Kidney glomerular epithelial cell (primary cell): ENCODE measurements at places on chromosomes 16 and 17.

DNA sequence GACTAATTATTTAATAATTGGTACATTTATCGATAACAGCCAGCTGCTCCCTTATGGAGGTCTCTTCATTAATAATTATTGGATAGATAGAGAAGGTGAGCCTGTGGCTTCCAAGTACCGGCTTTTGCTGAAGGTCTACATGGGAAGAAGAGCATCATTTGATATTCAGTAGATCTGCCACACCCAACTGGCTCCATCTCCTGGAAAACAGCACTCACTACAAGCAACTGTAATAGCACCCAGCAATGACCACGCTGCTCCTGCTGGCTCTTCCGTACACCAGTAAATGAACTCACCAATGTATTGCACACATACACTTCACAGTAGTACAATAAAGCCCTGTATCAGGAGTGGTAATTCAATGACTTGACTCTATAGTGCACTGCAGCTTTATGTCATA, 19.5 kb downstream of the MARVELD3 start:
- DNase-seq = peak; percentile 4

DNA sequence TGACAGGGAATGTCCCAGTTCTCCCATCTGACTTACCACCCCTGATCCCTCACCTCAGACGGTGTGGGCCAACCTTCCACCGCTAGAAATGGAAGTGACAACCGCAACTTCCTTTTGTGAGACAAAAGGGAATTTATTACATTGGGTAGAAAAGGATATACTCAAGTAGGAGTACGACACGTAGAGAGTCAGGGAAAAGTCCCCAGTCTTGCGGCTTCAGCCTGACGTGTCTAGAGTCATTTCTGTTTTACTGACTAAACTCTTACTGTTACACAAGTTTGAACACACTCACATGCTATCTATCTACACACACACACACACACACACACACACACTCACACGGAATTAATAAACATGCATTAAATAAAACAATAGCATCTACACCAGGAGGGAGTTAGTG, 178.9 kb downstream of the COPRS start:
- DNase-seq = no peak

DNA sequence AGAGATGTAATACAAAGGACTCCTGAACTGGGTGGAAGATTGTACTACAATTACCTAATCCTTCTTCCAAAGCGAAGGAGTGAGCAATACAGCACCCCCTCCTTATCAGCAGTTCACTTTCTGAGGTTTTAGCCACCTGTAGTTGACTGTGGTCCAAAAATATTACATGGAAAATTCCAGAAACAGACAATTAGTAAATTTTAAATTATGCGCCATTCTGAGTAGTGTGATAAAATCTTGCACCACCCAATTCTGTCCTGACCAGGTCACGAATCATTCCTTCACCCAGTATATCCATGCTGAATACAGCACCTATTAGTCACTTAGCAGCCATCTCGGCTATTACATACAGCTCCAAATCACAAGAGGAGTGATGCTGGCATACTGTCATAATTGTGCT, 23.2 kb downstream of the VPS53 start:
- peak; percentile 71 for DNase-seq

GRCh38 chr16:1942047-1942809, 771 bp downstream of the MSRB1 start:
- no peak for DNase-seq

- DNase-seq = peak; percentile 96
These were observed 80.0 kb upstream of the HNF1B start for GRCh38 chr17:37824534-37825485.

DNA sequence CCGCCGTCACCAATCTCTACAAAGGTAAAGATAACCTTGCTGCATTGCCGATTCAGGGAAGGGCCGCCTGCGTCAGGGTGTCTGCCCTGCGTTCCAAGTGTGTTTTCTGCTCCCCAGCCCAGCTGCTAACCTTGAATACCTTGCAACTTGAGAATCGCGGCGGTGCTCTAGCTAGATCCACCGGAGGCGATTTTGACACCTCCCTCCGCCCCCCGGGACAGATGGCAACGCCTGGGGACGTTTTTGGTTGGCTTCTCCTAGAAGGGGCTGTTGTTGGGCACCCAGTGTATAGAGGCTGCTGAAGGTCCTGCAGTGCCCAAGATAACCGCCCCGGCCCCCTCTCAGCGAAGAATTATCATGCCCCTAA, 1.5 kb downstream of the HAPSTR1 start:
- no peak for DNase-seq

GRCh38 chr16:84459941-84460405, 44.5 kb downstream of the MEAK7 start:
- no peak for DNase-seq

GRCh38 chr16:72821185-72821950, 226.6 kb downstream of the ZFHX3 start:
- no peak for DNase-seq

GRCh38 chr16:63596716-63597115, 1525.1 kb downstream of the CDH11 start:
- no peak for DNase-seq

DNA sequence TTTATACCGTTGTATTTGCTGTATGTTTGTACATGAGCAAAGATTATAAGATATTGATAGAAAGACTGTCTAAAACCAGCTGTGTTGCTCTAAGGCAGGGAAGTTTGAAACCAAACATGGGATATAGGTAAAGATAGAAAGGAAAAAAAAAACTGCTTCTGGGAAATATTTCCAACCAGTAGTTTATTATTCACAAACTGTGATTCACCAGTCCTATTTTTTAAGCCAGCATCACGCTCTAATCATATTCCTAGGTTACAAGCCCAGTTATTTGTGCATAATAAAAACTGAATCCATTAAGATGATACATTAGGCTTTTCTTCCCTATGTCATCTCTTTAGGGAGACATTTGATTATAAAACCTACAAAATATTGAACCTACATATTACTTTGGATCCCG, 4.0 kb downstream of the ERN1 start:
- no peak for DNase-seq

DNA sequence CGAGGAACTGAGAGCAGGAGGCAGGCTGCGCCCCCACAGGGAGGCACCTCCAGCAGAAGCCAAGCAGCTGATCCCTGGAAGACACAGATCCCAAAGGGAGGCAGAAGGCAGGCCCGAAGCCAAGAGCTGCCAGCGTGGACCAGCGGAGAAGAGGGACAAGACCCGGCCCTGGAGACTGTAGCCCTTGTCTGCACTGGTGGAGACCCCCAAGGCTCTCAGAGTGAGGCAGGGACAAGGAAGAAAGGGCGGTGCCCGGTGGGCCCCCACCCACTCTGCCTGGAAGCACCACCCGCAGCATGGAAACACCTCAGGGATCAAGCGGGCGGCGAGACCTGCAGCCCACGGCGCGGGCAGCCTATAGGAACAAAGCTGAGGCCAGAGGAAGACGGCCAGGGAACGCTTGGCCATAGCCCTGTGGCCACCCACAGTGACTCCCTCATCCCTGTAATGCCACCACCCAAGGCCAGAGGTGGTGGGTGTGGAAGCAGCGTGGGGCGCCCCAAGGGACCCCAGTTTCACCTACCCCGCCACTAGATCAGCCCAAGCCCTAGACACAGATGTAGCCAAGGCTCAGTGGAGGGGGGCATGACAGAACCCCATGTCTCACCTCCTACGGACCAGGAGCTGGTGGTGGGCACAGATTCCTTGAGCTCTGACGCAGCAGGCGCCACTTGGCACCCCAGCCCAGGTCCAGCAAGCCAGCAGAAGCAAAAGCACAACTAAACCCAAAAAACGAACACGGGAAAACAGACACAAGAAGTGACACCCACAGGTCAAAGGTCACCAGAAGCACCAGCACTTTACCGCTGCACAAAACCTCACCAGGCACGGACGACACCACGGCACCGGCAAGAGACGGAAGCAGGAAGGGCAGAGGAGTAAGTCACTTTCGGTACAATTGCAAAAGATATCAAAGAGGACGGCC, 2.9 kb upstream of the SIRT7 start:
- no peak for DNase-seq

- peak; percentile 27 for DNase-seq
These were observed 3.4 kb upstream of the PRSS8 start for GRCh38 chr16:31138621-31139578.
